ENCODE measurements at places on chromosomes 11 and 22.
A peak's percentile ranks its signal among the peaks of the same experiment; 100 is the strongest.

- DNase-seq, result no peak
Observed at GRCh38 chr11:85355921-85356320, 271.2 kb downstream of the DLG2 start.

- no peak for DNase-seq
Observed at GRCh38 chr22:25602916-25603315, 38.4 kb downstream of the GRK3 start.

DNA sequence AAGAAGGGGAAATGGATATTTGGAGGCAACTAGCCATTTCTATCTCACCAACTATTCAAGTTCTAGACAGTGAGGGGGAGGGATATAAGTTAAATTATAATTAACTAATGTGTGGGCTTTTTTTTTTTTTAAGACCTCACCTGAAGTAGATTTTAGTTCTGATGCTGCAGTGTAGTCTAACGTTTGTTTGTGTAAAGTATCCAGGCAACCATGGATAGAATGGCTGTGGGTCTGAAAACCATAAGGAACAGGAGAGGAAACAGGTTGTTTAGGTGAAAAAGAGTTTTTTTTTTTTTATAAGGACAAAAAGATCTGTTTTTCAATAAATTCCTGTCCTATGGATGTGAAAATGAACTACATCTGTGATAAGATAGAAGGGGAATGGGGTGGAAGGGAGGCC is 262.4 kb upstream of the PLET1 start:
- DNase-seq, result no peak

- DNase-seq, result no peak
Observed at GRCh38 chr11:39990421-39990831, 1469.0 kb downstream of the LRRC4C start.

GRCh38 chr11:1507381-1508140 is 21.0 kb upstream of the MOB2 start:
- no peak for DNase-seq

- peak; percentile 10 for DNase-seq
Observed at GRCh38 chr11:32136657-32137056, 45.8 kb downstream of the RCN1 start.

GRCh38 chr11:12538889-12539421 is 135.3 kb upstream of the TEAD1 start:
- no peak for DNase-seq

DNA sequence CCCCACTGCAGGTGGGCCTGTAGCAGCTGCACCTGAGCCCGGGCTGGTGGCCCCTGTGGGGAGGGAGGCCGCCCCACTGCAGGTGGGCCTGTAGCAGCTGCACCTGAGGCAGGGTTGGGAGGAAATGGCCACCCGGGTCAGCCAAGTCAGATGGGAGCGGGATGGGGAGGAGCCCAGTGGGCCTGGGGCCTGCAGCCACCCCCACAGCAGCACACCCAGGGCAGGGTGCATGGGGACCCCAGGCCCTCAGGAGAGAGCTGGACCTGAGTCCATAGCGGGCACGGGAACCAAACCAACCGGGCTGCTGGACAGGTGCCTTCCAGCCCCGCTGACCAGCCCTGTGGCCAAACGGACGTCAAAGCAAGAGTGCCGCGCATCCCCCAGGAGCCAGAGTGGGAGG is 61.7 kb downstream of the BRD1 start:
- no peak for DNase-seq

GRCh38 chr11:118155776-118156530 is 3.3 kb upstream of the SCN4B start:
- DNase-seq, result no peak

- peak; percentile 49 for DNase-seq
Observed at GRCh38 chr22:36301384-36301828, 48.5 kb downstream of the APOL1 start.
